ENCODE measurements at places on chromosomes 5 and 9. TPM values are rescaled to one million over a fixed set of nuclear protein-coding genes. Genes with fewer than 3 reads are reported as not detected.
A peak's percentile ranks its signal among the peaks of the same experiment; 100 is the strongest.

- no peaks in the 10 kb centered on the region for H3K36me3 ChIP-seq
- DNase-seq: no peak
- H3K4me3 ChIP-seq: peak overlapping the region; percentile 66
- H3K27me3 ChIP-seq: no peaks in the 10 kb centered on the region
- H3K4me1 ChIP-seq: peaks cover 5% of the 10 kb centered on the region
These were observed 1.4 kb upstream of the PPP1R26 start for GRCh38 chr9:135478191-135478590.

GRCh38 chr5:141934099-141934844 is 10.6 kb downstream of the DELE1 start:
- peaks cover 8% of the 10 kb centered on the region for H3K4me1 ChIP-seq
- H3K4me3 ChIP-seq: no peak overlapping the region
- H3K27me3 ChIP-seq: no peaks in the 10 kb centered on the region
- H3K36me3 ChIP-seq: peaks cover 72% of the 10 kb centered on the region

DNA sequence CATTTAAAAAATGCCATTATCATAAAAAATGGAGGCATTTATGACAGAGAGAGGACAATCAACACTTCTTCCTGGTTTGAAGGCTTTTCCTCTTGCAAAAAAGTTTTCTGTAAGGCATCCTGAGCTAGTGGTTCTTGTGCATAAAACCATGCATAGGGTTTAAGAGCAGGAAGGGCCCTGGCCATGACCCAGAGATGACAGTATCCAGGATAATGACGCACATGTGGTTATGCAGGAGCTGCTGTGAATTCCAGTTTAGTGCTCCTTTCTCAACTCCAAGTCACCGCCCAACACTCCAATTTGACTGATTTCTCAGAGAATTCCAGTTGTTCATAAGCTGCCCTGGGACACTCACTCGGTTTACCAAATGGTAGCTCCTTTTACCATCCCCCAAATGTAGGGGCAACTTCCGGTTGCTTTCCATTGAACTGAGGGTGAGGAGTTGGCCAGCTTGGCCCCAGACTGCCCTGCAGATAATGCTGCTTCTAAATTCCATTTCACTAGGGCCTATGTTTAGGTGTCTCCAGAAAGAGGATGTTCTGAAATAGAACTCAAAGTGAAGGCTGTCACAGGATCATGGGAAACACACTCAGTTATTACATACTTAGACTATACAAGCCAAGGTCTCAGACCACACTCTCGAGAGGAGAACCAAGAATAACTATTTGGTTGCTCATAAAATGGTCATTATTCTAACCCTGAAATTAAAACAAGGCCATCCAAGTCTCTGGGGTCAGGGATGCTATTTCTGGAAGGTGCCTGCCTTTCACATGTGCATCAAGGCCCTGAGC is 179.1 kb downstream of the SLIT3 start:
- H3K27me3 ChIP-seq: no peaks in the 10 kb centered on the region
- peaks cover 13% of the 10 kb centered on the region for H3K4me1 ChIP-seq
- no peaks in the 10 kb centered on the region for H3K36me3 ChIP-seq
- DNase-seq: no peak
- H3K27ac ChIP-seq: no peak overlapping the region

GRCh38 chr5:150570333-150570732 is 62.4 kb downstream of the NDST1 start:
- H3K4me3 ChIP-seq: no peak overlapping the region
- H3K4me1 ChIP-seq: no peaks in the 10 kb centered on the region
- no peak overlapping the region for H3K27ac ChIP-seq

DNA sequence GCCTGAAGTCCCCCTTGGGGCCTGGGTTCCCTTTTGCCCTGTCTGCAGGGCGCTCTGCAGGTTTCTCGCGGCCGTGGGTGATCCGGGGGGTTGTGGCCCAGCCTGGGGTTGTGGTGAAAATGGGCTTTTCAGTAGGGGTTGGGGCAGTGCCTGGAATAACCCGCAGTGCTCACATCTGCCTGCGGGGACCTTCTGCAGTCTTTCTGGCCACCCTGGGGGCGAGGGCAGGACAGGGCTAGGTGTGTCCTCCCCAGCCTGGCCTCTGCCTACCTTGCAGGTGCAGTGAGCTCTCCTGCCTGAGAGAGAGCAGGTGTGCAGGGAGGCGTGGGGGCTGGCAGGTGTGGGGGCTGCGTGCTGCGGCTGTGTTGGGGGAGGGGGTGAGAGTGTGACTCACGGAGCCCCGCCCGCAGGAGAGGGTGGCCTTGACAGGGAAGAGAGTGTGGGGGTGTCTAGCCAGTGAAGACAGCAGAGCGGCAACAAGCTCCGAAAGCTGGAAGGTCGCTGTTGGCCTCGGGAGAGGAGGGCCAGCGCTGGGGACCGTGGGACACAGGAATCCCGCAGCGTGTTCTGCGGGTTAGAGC is 131.4 kb downstream of the MRPL36 start:
- peak overlapping the region; percentile 73 for H3K4me3 ChIP-seq
- no peaks in the 10 kb centered on the region for H3K36me3 ChIP-seq
- no peaks in the 10 kb centered on the region for H3K4me1 ChIP-seq

DNA sequence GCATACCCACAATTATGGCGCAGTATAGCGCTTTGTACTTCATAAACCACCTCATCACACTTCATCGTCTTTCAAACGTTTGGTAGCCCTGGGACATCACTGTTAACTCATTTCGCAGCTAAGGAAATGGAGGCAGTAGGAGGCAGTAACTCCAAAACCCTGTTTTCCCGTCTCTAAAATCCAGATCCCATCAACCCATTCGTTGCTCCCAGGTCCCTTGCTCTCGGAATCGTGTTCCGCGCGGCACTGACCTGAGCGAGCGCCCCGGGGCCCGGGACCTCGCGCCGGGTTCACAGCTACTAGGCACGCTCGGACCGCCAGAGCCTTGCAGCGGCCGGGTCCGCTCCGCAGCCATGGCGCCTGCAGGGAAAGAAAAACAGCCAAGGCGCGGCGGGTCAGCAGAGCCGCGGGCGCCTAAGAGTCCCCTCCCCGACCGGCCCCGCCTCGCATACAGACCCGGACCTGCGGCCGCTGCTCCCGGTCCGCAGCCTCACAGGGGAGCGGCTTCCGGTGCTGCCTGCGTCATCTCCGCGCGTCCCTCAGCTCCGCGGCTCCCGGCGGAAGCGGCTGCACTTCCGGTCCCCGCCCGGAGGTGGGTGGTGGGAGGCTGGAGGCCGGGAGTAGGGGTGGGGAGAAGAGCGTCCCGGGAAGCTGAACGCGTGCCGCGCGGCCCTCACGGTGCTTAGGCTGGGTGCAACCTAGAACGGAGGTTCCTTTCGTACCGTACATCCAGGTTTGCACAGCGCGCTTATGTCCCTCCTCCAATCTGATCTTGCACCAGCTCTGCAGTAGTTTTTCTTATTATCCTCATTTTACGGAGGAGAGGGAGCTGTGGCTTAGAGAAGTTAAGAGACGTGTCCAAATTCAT is at the start of gene FBXW2:
Gene FBXW2 (minus strand): TSS at position 519 of the 868 bp plus-strand sequence. CDS start 5,158 bp downstream, outside the sequence.
- DNase-seq: peak; percentile 97
- H3K36me3 ChIP-seq: peaks cover 31% of the 10 kb centered on the region
- H3K4me1 ChIP-seq: peaks cover 5% of the 10 kb centered on the region
- H3K27ac ChIP-seq: peak within 1 kb of the TSS; percentile 66
- no peaks in the 10 kb centered on the region for H3K27me3 ChIP-seq

DNA sequence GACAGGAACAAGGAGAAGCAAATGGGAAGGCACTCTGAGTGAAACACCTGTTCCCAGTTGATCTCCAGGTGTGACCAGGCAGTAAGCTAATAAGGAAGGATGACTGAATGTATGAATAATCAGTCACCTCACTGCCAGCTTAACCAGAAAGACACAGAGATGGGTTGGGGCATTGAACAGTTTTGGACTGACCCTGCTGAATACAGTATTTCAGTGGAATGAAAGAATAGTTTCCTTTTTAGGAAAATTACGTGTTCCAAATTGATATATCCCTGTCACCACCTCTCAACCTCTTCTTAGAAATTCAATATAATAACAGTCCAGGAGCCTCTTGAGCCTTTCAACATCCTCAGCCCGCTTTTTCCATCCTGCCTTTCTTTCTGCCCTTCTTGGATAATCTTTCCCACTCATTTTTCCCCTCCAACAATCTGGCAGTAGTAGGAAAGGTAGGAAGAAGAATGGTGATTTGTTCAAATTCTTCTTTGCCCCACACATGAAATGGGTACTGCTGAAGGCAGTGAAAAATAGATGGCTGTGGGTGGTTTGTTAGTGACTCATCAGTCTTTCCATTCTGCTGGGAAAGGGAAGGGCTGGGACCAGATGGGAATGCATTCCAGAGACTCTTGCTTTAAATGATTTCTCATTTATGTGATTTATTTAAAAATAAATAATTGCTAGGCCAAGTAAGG is 117.9 kb downstream of the ZSWIM6 start:
- DNase-seq: no peak
- H3K4me1 ChIP-seq: no peaks in the 10 kb centered on the region
- H3K27me3 ChIP-seq: no peaks in the 10 kb centered on the region
- H3K4me3 ChIP-seq: no peak overlapping the region

- H3K27me3 ChIP-seq: peaks cover 28% of the 10 kb centered on the region
- no peak for DNase-seq
- no peaks in the 10 kb centered on the region for H3K36me3 ChIP-seq
- H3K4me3 ChIP-seq: no peak overlapping the region
These were observed 17.6 kb downstream of the DMRT3 start for GRCh38 chr9:994005-994404.

Gene SVEP1
- 0.44 TPM for total RNA-seq

Gene SRP19
- 23.9 TPM for total RNA-seq

Gene ANXA2R
- total RNA-seq: 0.27 TPM

Gene AHRR
- total RNA-seq: 1.3 TPM

Data from endodermal cell (in vitro differentiated cells).